ENCODE measurements at places on chromosomes 3 and 15. TPM values are rescaled to one million over a fixed set of nuclear protein-coding genes. Genes with fewer than 3 reads are reported as not detected.

DNA sequence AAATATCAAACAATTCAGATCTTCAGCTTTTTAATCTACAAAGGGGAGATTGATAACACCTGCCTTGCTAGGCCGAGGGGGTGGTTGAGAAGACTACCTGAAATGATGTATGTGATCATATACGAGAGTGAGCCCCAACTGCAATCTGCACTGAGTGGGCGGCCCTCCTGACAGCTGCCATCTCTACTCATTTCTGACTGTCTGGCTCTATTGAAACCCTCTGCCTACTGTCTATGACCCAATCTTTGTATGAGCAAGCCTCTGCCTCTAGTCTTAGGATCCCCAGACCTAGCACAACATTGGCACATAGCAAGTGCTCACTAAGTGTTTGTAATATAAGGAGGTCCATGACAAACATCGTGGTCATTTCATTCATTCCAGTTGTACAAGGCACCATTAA lies 144.4 kb upstream of the NR2F2 start:
- no peak for DNase-seq

DNA sequence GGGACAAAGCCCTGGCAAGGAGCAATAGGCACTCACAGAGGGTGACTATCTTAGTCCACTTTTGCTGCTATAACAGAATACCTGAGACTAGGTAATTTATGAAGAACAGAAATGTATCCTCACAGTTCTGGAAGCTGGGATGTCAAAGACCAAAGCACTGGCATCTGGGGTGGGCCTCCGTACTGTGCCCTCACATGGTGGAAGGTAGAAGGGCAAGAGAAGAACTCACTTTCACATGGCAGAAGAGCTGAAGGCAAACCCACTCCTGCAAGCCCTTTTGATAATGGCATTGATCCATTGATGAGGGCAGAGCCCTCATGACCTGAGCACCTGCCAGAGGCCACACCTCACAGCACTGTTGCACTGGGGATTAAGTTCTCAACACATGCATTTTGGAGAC lies 173.4 kb upstream of the C2CD4B start:
- no peak for DNase-seq

DNA sequence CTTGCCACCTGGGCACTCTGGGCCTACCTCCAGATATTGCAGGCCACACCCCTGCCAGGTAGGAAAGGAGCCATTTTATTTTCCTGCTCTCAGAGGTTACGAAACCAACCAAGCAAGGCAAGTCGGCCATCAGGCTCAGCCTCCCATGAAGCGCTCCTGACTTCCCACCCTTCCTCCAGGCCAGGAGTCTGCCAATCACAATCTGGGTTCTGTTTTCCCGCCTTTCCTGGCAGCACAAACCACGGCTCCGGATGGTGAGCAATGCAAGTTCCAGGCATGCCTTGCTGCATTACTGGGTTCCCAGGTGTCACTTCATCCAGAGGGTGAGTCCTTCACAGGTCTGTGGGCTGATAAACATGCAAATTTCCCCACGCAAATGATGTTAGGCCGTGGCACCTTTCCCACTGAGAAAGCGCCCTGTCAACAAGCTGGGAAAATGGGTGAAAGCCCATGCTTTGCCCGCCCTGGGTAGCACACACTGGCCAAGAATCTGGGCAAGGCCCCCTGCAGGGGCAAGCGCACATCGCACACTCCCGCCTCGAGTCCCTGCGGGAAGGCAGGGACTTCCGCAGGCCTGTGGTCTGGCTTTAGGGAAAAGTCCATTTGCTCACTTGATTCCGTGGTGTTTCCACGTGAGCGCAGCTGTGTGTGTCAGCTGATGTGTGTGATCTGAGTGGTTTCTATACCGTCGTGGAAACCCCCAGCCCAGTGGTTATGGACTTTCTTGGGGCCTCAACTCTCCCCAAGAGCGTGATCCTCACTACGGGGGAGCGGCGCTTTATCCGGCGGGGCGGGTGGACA lies 61.6 kb upstream of the RYK start:
- peak; percentile 39 for DNase-seq

- DNase-seq, result no peak
Measured at GRCh38 chr3:58035524-58036255, 27.5 kb downstream of the FLNB start.

DNA sequence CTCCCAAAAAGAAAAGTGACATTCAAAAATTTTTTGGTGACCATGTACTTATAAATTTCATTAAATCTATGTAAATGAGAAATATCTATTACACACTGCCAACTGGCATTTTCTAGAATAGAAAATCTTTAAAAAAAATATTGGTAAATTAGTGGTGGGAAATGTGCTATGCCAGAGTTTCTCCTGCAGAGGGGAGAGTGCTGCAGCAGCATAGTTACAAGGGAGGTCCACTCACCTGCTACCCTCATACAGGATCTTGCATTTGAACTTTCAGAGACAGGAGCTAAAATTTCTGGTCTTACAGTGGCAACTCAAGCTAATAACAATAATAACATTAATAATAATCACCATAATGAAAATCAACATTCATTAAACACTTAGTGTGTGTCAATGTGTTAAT lies 459.6 kb downstream of the NSUN3 start:
- DNase-seq, result no peak

The ETV5 gene
- 47.1 TPM for total RNA-seq

The GOLGA8S gene
- 0.07 TPM for total RNA-seq

DNA sequence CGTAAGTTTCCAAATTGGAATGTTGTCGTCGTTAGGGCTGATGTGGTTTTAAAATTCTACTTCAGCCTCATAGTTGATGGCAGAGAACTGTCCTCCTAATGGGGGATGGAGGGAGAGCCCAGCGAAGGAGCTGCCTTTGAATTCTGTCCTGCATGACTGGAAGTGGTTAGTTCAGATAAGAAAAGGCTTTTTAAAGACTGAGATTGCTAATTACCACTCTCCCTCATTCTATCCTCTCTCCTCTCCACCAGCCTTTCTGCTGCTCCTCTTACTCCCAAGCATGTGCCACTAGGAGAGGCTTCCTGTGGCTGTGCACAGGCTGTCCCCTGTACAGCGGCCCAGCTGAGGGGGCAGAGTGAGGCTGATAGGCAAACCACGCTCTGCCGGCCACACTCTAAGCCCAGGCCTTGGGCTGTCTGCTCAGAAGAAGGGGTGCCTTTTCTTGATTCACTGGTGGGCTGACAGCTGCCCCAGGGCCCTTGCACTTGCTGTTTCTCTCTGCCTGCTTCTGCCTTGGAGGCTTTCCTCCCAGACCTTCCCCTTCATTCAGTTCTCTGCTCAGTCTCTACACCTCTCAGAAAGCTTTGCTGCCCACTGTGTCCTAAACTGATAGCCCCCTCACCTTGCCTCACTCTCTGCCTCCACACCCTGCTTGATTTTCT lies 8.7 kb upstream of the PAQR9 start:
- no peak for DNase-seq

GRCh38 chr3:59775761-59776325 lies 726.0 kb upstream of the CFAP20DC start:
- DNase-seq, result no peak

GRCh38 chr3:27666272-27666671 lies 55.9 kb downstream of the EOMES start:
- no peak for DNase-seq

DNA sequence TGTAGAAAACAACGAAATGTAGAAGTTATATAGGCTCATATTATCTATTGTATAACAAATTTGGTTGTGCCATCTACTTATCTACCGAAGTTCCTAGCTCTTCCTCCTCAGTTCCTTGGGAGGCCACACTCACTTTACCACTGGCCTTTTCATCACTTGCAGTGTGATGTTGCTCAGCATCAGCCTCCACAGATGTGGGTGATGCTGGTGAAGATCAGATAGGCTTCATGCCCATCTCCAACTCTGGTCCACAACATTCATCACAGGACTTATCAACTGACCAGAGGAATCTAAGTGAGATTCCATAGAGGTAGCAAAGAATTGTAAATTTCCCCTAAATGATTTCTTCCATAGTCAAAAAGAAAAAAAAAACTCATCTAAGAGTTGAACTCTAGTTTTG lies 8.4 kb downstream of the CD200 start:
- DNase-seq, result no peak

The PLAAT1 gene
- 14.6 TPM for total RNA-seq

- DNase-seq, result no peak
Measured at GRCh38 chr15:43488790-43489189, 4.2 kb downstream of the TP53BP1 start.

DNA sequence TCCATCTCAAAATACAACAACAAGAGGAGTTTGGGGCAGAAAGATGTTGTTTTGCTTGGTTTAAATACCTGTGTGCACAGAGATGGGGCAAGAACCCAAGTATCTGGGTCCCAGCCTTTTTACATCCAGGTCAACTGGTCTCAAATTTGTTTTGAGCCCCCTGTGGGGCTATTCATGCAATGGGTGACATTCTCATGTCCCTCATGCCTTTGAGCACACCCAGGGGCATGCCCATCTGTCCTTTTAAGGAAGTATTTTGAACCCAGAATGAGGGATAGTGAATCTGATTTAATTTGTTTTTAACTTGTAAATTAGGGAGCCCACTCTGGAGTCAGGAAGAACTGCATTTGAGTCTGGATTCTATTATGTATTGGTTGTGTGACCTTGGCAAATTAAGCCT lies 14.8 kb downstream of the ABCF3 start:
- DNase-seq, result no peak

DNA sequence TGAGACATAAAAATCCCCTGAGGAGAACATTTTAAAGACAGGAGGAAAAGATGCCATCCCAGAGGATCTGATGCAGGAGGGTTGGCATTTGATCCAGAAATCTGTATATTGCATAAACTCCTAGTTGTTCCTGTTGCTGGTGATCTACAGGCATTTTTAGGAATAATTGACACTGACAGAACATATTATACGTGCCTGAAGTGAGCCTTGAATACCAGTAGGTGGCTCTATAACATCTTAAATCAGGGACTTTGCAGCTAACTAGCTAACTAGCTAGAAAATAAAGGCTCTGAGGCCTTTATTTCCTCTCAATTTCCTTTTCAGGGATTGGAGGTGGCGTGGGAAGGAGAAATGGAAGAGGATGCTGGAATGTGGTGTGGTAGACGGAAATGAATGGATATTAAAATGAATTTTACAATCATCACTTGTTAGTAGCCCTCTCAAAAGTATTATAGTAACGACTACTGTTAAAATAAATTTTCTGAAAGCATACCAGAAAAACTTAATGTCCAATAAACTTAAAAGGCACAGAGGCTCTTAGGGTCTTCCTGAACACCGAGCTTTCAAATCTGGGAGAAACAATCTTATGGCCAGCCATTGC lies 73.8 kb upstream of the ZBED2 start:
- DNase-seq, result no peak

The A4GNT gene
- total RNA-seq, result not detected

DNA sequence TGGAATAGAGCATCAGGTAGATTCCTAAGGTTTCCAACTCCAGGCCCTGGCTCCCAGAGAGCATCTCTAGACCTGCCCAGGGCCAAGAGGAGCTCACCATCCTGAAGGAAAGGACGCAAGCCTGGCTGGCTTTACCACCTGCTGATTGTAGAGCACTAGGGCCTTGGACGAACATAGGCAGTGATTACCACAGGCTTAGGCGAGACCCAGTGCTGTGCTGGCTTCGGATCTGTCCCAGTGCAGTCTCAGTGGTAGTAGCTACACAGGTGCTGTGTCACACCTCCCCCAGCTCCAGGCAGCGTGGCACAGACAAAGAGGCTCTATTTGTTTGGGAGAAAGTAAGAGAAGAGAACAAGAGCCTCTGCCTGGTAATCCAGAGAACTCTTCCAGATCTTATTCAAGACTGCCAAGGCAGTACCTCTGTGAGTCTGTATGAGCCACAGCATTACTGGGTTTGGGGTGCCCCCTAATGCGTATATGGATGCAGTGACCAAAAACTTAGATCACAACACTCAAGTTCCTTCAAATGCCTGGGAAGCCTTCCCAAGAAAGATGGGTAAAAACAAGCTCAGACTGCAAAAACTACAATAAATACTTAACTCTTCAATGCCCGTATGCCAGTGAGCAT lies 25.4 kb downstream of the ISG20 start:
- no peak for DNase-seq

DNA sequence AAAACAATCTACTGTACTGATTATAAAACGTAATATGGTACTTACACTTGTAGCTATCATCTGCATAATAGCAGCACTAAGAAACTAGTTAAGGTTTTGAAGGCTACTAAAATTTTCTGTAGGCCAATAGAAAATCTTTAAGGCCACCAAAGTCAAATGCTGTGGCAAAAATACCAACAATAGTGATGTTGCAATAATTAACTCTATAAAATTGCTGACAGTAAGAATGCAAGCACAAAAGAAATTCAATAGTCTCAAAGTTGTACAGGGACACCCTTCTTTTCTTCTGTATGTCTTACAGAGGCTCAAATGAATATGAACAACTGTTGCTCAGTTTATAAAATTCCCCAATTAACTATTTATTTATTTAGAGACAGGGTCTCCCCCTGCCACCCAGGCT lies 62.0 kb downstream of the TMCC1 start:
- no peak for DNase-seq

DNA sequence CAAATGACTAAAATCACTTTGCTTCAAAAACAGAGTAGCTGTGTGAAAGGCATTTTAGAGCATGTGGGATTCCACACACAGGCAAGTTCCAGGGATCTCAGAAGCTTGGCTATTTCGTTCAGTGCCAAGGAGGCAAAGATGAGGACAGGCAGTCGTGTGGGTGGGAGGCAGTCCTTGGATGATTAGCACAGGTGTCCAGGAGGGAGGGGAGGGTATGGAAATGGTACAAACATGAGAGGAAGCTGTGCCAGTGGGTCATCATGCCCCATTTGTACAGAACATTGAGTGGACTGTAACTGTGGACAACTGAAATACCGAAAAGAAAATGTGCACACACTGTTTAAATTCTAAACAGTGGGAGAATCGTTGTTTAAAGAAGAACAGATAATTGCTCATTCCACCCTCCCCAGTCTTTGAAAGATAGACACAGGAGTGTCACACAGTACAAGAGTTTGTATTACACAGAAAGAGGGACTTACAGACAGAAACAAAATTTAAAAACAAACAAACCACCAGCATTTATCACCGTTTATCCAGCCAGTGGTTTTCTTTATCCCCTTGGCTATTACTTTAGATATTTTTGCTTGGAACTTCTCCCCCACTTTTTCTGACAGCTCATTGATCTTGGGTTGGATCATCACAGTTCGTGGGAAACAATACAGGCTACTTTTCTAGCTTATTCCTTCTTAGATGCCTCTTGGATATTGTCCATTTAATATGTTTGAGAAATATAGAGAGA lies 122.9 kb downstream of the GREM1 start:
- DNase-seq, result no peak

GRCh38 chr3:194879991-194880939 lies 194.6 kb downstream of the FAM43A start:
- no peak for DNase-seq

The TAGLN3 gene
- total RNA-seq, result not detected

GRCh38 chr3:69095636-69096035 lies 10.9 kb downstream of the ARL6IP5 start:
- DNase-seq, result no peak

DNA sequence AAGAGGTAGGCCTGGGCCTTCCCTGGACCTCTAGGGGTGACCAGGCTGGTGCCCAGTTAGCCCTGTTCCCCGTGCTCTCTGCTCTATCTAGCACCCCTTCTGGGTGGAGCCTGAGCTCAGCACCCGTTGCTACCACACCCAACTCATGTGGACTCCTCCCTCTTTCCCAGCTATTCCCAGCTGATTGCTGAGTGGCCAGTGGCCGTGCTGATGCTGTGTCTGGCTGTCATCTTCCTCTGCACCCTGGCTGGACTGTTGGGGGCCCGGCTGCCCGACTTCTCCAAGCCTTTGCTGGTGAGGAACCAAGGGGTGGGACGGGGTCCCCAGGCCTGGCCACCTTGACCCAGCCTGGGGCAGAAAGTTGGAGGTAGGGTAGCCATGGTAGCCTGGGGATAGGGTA lies 6.2 kb downstream of the DISP2 start:
- no peak for DNase-seq
